Colonic mucosa (tissue), 4 donors: ENCODE measurements at places on chromosomes 4 and X. TPM values are rescaled to one million over a fixed set of nuclear protein-coding genes. Genes with fewer than 3 reads are reported as not detected.

DNA sequence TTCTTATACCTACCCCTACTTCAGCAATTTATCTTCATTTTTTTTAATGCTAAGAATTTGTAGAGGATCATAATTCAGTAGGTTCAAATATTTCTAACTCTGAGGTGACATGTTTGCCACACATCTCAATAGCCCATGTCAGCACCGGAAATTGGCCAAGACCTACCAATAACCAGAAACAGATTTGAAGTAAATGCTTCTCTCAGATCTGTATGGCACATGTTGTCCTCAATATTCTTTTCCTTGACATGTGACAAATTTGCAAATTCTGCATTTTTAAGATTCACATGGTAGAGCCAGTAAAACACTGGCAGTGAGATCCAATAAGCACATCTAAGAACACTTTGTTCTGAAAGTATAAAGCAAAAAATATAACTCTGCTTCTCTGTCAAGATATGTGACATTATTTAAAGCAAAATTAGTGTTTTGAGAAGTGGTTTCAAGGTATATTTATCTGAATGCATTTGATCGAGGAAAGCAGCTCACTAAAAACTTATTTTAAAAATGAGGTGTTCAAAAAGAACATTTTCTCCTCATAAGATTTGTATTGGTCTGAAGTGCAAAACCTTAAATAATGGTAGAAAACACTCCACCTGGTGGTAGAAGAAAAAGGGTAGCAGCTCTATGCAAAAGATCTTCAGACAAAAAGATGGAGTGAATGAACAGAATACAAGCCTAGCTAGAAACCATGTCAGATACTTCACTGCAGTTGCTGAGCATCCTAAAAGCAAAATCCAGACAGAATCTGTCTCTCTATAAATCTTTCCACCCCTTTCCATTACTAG is 513.8 kb upstream of the FAM241A start:
- H3K27ac ChIP-seq: no peak overlapping the region
- no peak overlapping the region for H3K4me3 ChIP-seq
- DNase-seq: no peak

DNA sequence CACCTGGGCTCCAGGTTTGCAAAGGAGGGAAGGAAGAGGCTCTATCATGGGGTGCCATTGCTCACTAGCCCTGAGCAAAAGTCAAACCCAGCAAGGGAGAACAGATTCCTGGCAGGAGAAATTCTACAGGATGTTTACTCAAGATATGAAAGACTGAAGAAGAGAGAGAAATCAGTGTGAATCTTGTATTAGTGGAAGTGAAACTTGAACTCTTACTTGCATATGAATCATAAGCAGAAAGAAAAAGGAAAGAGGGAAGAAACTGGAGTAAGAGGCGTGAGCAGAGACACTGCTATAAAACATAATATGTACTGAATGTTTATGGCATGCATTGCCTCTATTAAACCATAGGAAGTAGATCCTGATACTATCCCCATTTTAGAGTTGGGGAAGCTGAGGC is 60.9 kb downstream of the C4orf46 start:
- H3K36me3 ChIP-seq: no peaks in the 10 kb centered on the region
- no peak for DNase-seq
- H3K27me3 ChIP-seq: no peaks in the 10 kb centered on the region

GRCh38 chrX:154412468-154412867 is 1.1 kb downstream of the TAFAZZIN start:
- peak; percentile 41 for DNase-seq
- no peaks in the 10 kb centered on the region for H3K36me3 ChIP-seq
- H3K27me3 ChIP-seq: no peaks in the 10 kb centered on the region
- no peaks in the 10 kb centered on the region for H3K4me1 ChIP-seq

GRCh38 chr4:1045193-1045594 is 33.8 kb downstream of the FGFRL1 start:
- H3K4me3 ChIP-seq: no peak overlapping the region
- H3K4me1 ChIP-seq: peaks cover 12% of the 10 kb centered on the region
- no peak for DNase-seq
- H3K36me3 ChIP-seq: no peaks in the 10 kb centered on the region
- peaks cover 14% of the 10 kb centered on the region for H3K27me3 ChIP-seq
- no peak overlapping the region for H3K27ac ChIP-seq

ZNF732 gene
- 1.4 TPM for total RNA-seq
